H9 (cell line): ENCODE measurements at places on chromosomes 4 and X.

- no peak for DNase-seq
Observed at GRCh38 chrX:25279510-25279909, 263.7 kb upstream of the ARX start.

DNA sequence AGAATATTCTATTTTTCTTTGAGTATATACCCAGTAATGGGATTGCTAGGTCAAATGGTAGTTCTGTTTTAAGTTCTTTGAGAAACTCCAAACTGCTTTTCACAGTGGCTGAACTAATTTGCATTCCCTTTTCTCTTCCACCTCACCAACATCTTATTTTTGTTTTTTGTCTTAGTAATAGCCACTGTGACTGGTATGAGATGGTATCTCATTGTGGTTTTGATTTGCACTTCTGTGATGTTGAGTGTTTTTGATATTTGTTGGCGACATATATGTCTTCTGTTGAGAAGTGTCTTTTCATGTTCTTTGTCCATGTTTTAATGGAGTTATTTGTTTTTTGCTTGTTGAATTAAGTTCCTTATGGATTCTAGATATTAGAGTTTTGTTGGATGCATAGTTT, 24.4 kb downstream of the AIMP1 start:
- no peak for DNase-seq

GRCh38 chr4:170079981-170080380, 9.8 kb downstream of the AADAT start:
- DNase-seq: no peak

DNA sequence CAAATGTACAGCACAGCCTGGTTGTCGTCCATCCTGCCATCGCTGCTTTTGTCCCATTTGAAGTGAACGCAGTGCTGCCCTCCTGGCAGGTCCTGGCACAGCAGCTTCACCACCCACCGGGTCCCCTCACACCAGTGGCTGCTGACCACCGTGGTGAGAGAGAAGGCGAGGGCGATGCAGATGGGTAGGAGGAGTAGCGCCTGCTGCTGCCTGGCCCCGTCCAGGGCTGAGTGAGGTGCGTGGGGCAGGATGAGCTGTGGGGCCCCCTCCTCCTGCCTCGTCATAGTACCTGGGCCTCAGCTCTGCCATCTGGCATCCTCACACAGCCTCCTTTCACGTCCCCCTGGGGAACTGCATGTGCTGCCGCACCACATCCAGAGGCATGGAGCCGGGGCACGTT, 1.8 kb downstream of the DCAF8L2 start:
- DNase-seq: peak; percentile 31

DNA sequence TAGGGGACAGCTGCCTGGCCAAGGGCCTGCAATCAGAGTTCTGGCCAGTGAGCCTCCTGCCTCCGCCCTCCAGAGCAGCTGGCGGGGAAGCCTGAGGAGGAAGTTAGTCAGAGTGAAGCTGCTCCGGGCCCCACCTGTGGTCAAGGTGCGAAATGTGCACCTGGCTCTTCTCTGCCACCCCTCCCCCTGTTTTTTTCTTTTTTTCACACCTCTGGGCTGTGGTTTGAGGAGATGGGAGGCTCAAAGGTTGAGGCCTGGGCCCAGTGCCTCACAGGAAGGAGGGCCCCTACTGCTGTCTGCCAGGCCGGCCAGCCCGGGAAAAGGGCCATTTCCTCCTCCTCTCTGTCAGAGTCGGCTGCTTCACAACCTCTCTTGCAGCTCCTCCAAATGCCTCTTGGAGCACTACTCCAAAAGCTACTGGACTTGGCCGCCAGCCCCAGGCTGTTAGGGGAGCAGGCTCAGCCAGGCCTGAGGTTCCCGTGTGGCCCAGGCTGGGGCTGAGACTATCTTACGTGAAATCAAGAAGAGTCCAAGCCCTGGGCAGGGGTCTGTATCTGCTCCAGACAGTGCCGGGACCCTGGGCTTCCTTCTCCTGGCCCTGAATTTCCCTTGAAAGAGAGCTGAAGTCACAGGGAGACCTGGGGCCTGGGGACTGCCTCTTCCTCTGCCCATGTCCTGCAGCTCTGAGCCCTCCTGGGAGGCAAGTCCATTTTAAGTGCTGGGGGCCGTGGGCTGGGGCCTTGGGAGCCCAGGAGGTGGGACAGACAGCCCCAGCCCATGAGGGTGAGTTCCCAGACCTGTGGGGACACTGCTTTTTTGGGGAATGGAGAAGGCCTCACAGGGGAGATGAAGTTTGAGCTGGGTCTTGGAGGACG, 4.5 kb upstream of the CXCR3 start:
- DNase-seq: peak; percentile 75

DNA sequence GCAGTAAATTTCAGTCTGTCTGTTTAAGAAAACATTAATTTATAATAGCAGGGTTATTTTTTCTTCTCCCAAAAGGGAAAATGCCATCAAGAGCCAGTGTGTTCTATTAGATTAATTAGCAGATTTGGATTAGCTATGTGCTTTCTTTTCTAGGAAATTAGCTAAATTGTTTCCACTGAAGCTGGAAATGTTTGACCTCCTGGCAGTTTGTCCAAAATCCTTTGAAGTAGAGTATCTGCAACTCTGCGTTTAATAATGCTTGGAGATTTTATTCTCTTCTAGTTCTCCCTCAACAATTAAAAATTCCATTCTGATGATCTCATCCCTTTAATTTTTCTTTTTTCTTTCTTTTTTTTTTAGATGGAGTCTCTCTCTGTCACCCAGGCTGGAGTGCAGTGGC, 27.1 kb upstream of the HOPX start:
- DNase-seq: no peak

- no peak for DNase-seq
Observed at GRCh38 chrX:39857780-39858179, 240.0 kb downstream of the BCOR start.

DNA sequence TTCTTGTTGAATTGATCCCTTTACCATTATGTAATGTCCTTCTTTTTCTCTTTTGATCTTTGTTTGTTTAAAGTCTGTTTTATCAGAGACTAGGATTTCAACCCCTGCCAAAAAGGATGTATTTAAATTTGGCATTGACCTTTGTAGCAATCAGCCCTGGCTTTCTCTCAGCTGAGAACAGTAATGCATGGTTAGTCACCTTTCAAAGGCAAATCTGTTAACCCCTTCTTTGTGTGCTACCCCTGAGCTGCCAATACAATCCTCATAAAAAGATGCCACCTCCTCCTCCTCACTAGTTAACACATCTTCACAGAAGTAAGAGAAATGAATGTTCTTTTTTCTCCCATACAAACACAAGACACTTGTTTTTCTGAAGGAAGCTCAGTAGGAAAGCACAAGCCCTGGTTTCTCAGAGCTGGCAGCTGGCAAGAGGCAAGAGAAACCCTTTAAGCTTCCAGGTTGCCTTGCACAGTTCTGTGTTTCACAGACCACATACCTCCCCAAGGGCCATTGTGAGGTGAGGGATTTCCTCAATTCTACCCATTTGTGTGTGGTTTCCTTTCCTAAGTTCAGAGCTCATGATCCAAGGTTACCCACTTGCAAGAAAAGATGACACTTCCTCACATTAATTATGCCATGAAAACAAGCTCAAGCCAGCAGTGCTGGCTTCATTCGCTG, 122.6 kb downstream of the RCHY1 start:
- DNase-seq: no peak

DNA sequence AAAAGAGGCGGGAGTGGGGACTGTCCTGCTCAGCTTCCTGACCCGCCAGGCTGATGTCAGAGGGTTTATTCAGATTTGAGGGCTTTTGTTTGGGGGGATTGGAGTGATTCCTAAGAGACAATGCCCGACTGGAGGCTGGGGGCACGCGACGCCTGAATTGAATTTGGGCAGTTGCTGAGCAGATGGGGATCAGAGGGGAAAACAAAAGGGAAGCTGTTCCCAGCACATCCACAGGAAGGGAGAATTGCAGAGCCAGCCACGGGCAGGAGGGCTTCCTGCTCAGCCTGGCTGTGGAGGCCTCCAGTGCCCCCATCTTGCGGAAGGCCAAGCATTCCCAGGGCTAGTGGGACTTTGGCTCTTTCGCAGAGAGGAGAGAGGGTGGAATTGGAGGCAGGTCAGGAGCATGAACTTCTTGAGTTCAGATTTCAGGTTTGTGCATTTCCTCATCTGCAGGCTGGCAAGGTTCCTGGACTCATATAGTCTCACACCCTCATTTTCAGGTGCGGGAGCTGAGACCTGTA, 162.8 kb downstream of the NHS start:
- DNase-seq: peak; percentile 39

GRCh38 chr4:132063829-132064228, 1085.3 kb upstream of the PCDH10 start:
- DNase-seq: no peak

DNA sequence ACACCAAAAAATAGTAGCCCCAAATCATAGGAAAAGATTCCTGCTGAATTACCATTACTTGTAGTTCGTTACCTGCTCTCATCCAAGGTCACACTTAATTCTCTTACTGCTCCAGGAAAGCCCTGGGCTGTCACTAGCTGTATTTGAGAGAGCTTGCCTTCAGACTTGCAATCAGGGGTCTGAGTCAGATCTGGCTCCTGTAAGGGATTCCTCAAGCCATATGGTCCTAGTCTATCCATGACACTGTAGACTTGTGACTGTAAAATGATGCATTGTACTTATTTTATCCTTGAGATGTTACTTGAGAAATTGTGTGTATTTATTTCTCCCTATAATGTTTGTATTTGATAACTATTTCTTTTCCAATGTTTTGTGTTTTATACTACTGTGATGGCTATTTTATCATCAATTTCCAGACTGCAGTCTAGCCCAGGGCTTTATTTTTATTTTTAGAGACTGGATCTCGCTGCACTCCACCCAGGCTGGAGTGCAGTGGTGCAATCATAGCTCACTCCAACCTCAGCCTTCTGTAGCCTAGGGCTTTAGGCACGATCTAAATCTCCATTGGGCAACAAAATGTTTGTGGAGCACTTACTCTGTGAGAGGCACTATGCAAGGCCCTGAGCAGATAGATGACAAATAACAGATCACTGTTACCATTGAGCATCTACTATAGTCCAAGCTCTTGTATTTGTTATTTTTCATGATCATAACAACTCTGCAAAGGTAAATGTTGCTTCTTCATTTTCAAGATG, 24.2 kb downstream of the ERVMER34-1 start:
- no peak for DNase-seq

- no peak for DNase-seq
Observed at GRCh38 chr4:72077346-72077745, 45.5 kb downstream of the NPFFR2 start.

GRCh38 chrX:68083510-68083909, 349.8 kb downstream of the OPHN1 start:
- no peak for DNase-seq

- peak; percentile 28 for DNase-seq
Observed at GRCh38 chrX:133640161-133641015, 225.1 kb upstream of the GPC4 start.

DNA sequence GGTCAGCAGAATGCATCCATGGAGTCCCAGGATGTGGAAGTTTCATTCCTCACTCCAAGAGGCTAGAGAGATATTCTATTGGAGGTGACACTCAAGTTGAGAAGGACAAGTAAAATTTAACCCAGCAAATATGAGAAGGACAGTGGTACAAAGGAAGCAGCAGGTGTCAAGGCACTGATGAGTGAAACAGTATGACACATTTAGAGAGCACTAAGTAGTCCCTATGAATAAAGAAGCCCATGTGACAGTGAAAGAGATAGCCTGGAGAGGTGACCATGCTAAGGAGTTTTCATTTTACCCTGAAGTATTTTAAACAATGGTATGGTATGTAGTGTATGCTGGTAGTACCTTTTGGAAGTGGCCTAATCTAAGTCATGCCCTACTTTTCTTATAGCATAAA, 9.2 kb downstream of the BMX start:
- no peak for DNase-seq

- DNase-seq: no peak
Observed at GRCh38 chrX:18996536-18996935, 12.6 kb upstream of the PHKA2 start.

DNA sequence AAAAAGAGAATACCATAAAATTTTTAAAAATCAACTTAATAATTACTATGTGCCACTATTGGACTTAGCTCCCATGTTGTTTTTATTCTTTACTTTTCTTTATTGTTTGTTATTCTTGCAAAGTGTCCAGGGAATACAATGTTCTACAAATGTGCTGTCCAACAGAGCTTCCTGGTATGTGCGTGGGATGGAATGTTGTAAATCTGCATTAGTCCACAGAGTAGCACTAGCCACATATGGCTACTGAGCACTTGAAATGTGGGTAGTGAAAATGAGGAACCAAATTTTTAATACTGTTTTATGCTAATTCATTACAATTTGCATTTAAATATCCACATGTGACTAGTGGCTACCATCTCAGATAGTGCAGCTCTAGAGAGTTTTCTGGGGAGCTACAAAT, 14.3 kb upstream of the CORIN start:
- DNase-seq: no peak

- no peak for DNase-seq
Observed at GRCh38 chrX:130552444-130553073, 150.8 kb downstream of the RBMX2 start.

DNA sequence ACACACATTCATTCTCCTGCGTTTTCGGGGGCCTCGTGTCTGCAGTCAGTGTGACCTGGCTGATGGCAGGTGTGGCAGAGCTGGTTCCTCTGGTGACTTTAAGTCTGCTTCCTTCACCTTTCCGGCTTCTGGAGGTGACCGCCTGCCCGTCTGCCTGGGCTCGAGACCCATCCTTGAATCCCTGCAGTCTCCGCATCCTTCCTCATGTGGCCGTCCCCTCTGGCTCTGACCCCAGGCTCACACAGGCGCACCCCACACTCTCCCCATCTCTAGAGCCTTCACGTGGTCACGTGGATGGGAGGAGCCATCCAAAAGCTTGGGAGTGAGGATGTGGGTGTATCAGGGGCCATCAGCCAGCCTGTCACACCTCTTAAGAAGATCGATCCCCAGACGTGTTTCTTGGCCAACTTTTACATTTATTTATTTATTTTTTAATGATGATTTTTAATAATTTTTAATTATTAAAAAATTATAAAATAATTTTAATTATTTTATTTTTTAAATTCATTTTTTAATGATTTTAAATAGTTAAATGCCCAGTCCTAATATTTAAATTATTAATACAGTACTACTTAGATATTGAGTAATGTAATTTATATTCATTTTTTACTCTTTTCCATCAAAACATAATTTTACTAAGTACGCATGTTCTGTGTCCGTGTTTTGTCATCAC, 20.9 kb downstream of the RGS12 start:
- peak; percentile 22 for DNase-seq

- no peak for DNase-seq
Observed at GRCh38 chr4:12319765-12320164, 891.1 kb upstream of the HS3ST1 start.

GRCh38 chrX:8913655-8914409, 112.6 kb upstream of the FAM9A start:
- no peak for DNase-seq

GRCh38 chr4:150960818-150961217, 54.3 kb downstream of the LRBA start:
- DNase-seq: peak; percentile 69

DNA sequence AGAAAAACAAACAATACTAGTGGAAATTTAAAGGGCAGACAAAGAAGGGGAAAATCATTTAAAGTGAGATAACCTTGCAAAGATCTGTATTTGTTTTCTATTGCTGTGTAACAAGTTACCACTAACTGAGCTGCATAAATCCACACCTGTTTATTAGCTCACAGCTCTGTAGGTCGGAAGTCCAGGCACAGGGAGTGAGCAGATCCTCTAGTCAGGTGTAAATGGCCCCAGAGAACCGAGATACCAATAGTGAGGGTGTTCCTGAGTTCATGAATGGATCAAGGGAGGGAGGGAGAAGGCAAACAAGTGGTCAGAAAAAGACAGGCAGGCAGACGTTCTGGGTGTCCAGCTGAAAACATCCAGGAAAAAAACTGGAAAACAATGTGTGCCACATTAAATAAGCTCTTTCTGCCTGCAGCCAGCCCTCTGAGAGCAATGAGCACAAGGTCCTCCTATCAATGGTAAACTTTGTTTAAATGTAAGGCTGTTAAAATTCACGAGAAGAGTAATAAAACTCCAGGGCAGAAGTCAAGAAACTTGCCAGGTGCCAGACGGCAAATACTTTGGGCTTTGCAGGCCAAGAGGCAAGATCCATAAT, 25.0 kb downstream of the ADGRA3 start:
- DNase-seq: no peak
